ENCODE measurements at places on chromosomes 3 and 15. TPM values are rescaled to one million over a fixed set of nuclear protein-coding genes. Genes with fewer than 3 reads are reported as not detected.

DNA sequence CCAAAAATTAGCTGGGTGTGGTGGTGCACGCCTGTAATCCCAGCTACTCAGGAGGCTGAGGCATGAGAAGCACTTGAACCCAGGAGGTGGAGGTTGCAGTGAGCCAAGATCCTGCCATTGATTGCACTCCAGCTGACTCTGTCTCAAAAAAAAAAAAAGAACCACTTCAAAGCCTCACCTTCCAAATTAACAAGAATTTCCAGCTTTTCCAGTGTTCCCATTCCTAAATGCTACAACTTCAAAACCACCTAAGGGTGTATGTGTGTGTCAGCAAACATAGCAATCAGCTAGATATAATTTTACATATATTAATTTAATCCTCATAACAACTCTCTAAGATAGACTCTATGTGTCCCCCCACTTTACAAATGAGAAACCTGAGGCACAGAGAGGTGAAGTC, 512.5 kb upstream of the PROK2 start:
- DNase-seq, result no peak

DNA sequence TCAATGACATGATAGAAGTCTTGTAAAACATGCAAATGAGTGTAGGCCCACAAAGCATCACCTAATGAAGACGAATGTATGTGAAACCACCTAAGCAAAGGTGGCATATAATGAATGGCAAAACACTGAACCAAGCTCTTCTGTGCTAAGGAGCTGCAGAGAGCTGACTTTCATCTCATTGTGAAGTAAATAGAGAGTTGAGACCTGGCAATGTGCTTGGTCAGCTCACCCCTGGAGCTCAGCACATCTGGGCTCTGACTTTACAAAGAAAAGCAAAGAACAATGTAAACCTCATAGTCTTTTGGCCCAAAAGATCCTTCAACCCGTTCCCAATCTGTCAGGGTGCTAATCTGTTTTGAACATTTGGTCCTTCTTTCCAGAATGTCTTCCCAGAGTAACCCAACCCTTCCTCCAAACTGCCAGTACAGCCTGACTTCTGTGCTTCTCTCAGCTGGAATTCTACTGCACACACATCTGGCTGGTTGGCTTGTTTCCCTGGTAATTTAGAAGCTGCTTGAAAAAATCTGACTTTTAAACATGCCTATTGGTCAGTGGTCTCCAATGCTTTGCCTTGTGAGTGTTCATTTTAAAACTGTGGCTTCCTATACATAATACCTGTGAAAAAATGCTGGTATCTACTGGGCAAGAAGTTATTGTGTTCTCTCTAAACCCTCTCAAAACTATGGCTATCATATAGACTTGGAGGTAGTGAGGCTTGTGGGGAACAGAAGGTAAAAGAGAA, 101.7 kb downstream of the CD200R1L start:
- no peak for DNase-seq

Gene C3orf22
- not detected for total RNA-seq

Gene CERS3
- 2.3 TPM for total RNA-seq

DNA sequence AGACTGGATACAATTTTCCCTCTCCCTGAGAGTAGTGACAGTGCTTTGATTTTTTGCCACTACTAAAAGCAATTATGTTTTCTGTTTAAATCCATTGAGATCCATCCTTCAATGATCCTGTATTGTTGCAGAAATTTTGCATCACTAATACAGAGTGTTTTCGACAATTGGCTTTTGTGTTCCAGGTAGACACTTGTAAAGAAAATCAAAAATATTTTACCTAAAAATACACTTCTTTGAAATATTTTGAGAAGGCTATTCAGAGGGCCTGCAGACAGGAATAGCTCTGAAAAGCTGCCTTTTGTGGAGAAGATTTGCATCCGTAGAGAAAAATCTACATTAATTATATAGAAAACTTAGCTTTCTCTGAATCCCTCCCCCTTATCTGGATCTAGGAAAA, 66.8 kb upstream of the STRIT1 start:
- no peak for DNase-seq

Gene MNS1
- total RNA-seq, result 7.1 TPM

All from urinary bladder (tissue), 4 donors.